ENCODE measurements at places on chromosomes 3 and 15. TPM values are rescaled to one million over a fixed set of nuclear protein-coding genes. Genes with fewer than 3 reads are reported as not detected.

The TIPARP gene
- total RNA-seq, result 25.3 TPM

The TGM5 gene
- not detected for total RNA-seq

DNA sequence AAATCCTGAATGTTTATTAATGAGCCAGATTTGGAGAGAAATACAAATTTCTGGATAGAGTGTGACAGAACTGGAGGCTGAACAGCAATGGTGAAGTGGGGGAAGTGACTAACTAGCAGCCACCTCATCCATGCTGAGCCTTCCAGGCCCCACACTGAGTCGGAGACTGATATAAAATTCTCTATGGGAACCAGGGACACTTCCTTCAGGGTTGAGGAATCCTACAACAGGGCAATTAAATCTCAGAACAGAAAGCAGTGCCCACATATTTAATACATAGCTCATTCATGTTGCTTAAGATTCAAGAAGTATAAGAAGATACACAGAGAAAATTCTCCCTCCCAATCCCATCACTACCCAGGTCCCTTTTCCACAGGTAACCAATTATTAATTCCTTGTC is 49.3 kb downstream of the HACD2 start:
- no peak for DNase-seq
- H3K4me1 ChIP-seq, result peaks cover 4% of the 10 kb centered on the region
- H3K36me3 ChIP-seq, result no peaks in the 10 kb centered on the region
- no peak overlapping the region for H3K4me3 ChIP-seq
- no peak overlapping the region for H3K27ac ChIP-seq

DNA sequence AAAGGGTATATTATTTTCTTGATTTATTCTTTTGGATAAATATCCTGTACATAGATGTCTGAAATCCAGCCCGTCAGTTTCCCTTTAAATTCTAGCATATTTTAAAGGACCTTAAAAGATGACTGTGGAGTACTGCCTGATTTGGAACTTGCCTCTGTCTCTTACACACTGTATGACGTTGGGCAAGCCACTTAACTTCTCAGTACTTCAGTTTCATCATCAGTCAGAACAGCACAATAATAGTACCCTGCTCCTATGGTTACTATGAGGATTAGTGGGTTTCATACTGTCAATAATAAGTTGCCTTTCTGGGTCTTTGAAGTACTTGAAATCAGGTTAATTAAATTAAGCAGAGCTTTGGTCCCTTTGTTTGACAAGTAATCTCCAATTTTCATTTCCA is 374.3 kb downstream of the TIGIT start:
- no peaks in the 10 kb centered on the region for H3K36me3 ChIP-seq
- no peak overlapping the region for H3K4me3 ChIP-seq
- no peak for DNase-seq
- H3K27me3 ChIP-seq, result no peaks in the 10 kb centered on the region
- H3K4me1 ChIP-seq, result peaks cover 6% of the 10 kb centered on the region
- peak overlapping the region; percentile 19 for H3K27ac ChIP-seq

DNA sequence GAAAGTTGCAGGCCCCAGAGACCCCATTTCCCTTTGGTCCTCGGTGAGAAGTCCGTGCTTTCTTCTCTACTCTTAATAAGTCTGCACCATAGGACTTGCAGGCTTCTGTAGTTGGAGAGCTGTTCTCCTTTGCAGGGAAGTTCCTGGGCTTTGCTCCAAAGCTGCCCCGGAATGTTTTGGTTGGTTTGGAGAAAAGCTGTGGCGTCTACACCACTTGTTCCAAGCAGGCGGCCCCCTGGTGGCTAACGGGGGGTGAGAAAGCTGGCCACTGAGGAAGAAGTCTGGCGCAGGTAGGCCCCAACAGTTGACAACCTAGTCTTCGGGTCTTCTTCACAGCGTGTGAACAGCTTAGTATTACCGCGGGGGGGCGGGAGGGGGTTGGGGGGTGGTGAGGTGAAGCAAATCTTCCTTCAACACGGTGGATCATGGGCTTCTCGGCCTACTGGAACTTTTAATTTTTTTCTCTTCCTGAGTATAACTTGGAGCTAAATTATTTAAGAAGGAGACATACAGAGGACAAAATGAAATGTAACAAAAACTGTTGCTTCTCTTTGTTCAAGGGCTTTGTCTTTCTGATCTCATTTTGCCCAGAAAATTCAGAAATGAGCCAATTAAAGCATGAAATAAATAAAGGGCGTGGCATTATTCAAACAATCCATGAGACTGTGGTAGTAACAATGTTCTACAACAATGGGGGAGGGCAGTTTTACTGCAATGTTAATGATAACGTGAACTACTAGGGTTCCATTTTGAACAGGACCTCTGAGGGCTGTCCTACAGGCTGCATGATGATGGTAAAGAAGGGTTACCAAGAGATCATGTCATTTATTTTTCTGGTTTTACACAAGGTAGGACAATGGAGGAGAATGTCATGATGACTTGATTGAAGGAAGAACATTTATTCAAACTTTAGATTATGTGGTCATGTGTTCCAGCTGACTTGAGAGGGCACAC is 2.2 kb upstream of the THRB start:
- H3K27me3 ChIP-seq, result no peaks in the 10 kb centered on the region
- H3K4me1 ChIP-seq, result peaks cover 10% of the 10 kb centered on the region
- H3K4me3 ChIP-seq, result no peak overlapping the region
- DNase-seq, result peak; percentile 89

- DNase-seq, result no peak
- H3K4me3 ChIP-seq, result no peak overlapping the region
These were observed 280.0 kb upstream of the TRIM42 start for GRCh38 chr3:140397847-140398246.

GRCh38 chr3:46629551-46630517 is 17.5 kb downstream of the FAM240A start:
- DNase-seq, result peak; percentile 86
- peak overlapping the region; percentile 87 for H3K27ac ChIP-seq
- no peaks in the 10 kb centered on the region for H3K36me3 ChIP-seq
- H3K4me1 ChIP-seq, result peaks cover 16% of the 10 kb centered on the region
- no peak overlapping the region for H3K4me3 ChIP-seq

DNA sequence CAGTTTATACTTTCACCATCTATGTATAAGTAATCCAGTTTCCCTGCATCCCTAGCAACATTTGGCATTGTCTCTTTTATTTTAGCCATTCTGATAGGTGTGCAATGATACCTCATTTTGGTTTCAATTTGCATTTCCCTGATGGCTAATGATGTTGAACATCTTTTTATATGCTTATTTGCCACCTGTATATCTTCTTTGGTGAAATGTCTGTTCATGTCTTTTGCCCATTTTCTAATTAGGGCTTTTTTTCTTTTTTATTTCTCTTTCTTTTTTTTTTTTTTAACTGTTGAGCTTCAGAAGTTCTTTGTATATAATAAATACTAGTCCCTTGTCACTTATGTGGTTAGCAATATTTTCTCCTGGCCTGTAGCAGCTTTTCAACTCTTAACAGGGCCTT is 68.9 kb downstream of the TM2D3 start:
- H3K36me3 ChIP-seq, result no peaks in the 10 kb centered on the region
- no peak for DNase-seq
- no peak overlapping the region for H3K4me3 ChIP-seq
- no peaks in the 10 kb centered on the region for H3K27me3 ChIP-seq
- H3K27ac ChIP-seq, result no peak overlapping the region
